Central memory CD4-positive, alpha-beta T cell (primary cell): ENCODE measurements at places on chromosomes 1 and 21.

DNA sequence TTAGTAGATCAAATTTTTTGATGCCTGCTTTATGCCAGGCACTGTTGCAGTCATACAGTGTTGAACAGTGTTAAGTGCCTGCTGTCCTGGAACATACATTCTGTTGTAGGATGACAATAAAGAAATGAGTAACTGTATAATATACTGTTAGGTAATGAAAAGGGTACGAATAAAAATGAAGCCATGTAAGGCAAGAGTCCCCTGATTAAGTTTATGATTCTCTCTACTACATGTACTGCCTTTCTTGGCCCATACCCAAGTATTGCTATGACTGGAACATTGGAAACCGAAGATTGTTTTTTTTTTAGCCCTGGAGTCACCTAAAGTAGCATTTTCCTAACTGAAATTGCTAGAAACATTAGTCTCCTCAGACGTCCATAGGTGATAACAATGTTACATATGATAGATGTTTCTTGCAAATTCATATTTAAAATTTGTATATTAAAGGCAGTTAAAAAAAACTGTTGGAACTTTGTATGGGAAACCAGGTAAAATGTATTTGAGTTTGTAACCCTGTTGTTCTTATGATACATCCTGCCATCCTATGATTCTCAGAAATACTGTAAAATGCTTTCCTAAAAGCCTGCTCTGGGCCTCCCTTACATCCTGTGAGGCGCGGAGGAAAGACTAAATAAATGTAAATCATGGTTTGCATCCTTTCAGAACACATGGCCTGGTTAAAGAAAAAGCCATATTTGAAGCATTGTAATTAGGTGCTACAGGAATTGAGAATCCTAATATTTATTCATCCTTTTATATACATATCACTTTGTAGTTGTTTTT is 5.8 kb downstream of the ATP5PB start:
- no peak for DNase-seq

DNA sequence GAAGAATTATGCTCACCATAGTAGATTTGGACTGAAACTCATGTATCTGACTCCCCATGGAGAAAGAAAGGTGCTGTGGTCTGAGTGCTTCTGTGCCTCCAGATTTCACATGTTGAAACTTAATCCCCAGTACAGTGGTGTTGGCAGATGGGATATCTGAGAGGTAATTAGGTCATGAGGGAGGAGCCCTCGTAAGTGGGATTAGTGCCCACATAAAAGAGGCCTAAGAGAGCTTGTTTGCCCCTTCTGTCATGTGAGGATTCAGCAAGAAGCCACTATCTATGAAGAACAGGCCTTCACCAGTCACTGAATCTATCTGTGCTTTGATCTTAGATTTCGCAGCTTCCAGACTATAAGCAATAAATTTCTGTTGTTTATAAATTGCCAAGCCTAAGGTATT is 150.1 kb downstream of the PLPP3 start:
- DNase-seq, result no peak

GRCh38 chr1:93448983-93449804 is 1.3 kb downstream of the FNBP1L start:
- DNase-seq, result no peak

- DNase-seq, result no peak
Measured at GRCh38 chr21:45600248-45600647, 43.3 kb upstream of the PCBP3 start.

DNA sequence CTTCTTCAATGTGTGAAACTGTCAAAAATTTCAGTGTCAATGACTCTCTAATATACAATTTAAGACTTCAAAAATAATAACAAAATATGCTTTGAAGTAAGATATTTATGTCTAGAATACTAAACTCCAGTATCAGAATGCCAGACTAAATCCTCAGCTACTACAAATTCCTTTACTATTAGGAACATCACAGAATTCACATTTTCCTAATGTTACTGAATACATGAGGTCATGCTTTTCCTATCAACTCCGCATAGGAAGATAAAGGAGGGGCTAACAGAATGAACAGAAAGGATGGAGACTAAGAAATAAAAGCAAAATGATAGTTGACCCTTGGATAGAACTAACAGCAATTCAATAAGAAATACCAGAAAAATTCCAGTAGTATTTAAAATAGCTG is 292.7 kb downstream of the SDCCAG8 start:
- DNase-seq, result no peak

DNA sequence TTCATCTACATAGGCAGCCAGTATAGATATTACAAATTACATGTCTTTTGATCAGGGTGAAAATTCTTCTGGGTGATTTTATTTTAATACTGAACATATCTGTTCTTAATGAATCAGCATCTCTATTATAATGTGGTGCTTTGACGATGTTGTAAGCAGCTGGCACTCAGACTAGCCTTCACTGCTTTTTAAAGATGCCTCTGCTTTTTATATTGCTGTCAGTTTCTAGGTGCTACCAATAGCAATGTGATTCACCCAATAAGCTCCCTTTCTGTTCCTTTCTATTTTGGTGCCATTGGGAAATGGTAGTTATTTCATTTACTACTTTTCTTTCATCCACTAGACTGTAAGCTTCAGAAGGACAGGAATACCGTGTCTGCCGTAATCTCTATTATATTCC is 11.1 kb upstream of the ANGPTL1 start:
- DNase-seq, result no peak

GRCh38 chr21:27813750-27814149 is 846.9 kb upstream of the ADAMTS5 start:
- no peak for DNase-seq

DNA sequence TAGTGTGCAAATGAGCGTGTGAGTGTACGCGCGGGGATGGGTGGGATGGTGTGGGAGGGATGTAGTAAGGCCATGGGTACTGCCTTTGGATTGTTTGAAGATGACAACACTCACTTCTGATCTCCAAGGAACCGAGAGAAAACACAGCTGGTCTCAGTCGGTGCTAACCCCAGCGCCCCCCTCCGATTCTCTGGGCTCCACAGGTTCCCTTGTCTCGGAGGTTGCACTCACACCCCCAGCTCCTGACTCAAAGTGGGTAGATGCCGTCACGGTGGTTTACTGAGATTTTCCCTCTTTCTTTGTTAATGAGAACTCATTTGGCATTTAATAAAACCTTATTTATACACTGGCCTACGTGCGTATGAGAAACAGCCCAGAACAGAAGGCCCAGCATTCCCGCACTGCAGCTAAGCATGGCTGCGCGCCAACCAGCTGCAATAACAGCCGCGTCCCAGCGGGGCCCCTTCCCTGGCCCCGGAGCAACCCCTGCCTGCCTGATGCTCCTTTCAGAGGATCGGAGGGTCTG is 25.8 kb downstream of the ABCA4 start:
- no peak for DNase-seq

GRCh38 chr1:246267896-246268295 is 239.2 kb downstream of the SMYD3 start:
- no peak for DNase-seq

DNA sequence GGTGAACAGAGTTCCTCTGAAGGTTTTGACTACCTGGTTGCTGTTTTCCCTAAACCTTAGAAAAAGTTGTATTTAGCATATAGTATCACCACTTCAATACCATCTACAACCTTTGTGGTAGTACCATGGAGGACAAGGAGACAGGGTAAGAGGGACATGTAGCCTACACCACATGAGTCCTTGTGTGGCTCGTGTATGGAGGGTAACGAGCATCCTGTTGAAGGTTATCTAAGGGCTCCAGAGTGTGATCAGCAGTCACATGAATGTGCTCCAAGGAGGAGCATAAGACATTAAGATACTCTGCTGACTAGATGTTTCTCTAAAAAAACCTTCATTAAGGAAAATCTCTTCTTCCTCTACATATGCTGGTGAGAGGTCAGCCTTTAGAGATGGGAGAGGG is 67.3 kb downstream of the VCAM1 start:
- no peak for DNase-seq

DNA sequence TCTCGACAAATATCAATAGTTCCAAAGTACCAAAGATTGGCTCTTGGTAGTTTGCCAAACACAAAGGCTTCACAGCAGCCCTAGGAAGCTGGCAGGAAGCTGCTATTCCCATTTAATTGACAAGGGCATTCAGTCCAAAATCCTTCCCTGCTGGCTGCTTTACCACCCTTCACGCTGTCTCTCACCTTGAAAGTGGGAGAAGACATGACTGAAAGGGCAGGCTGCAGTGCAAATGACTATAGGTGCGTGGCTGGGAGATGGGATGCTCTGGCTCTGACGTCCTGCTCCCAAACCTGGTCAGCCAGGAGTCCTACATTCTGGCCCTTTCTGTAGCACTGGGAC is 3.8 kb upstream of the CSF1 start:
- no peak for DNase-seq

DNA sequence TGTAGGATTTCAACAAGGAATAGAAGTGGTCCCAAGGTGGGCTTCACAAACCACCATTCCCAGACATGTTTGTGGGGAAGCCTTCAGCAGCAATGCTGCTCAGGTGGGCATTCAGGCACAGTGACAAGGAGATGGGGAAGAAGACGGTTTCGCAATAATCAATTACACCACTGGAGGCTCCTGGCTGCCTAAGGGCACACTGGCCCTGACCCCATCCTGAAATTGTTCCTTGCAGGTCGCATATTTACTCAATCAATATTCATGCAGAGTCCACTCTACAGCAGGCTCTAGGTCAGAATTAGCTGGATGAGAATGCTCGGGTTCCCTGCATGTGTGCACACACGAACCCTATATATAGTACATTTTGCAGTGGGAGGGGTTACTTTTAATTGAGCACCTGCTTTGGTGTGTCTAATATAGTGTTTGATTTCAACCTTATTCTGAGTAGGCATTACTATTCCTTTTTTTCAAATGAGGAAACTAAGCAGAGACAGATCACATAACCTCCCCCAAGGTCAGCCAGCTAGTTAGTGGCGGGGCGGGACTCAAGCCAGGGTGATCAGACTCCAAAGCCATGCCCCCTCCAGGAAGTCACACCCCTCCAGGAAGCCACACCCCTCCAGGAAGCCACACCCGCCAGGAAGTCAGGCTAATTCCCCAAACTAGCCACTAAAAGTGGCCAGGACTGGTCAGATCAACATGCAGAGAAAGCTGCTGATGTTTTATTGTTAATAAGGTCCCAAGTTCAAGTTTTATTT is 106.5 kb downstream of the HLCS start:
- no peak for DNase-seq

GRCh38 chr1:162697140-162697895 is 65.1 kb downstream of the DDR2 start:
- DNase-seq, result no peak

DNA sequence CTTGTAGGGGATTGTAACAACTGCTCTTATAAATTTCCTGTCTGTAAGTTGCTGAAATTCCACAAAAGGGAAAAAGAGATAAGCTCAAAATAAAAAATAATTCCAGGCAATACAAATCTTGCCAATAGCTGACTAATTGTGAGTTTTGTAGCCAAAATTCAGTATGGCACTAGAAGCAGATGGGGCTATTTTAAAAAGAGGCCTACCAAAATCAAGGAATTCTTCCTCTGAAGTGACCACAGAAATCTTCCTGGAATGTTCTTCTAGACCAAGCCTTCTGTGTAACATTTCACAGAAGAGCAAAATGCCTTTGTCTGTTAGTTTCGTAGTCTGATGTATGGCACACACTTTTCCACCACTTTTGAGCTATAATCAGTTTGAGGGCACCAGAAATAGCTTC is 127.6 kb downstream of the CYYR1 start:
- no peak for DNase-seq

DNA sequence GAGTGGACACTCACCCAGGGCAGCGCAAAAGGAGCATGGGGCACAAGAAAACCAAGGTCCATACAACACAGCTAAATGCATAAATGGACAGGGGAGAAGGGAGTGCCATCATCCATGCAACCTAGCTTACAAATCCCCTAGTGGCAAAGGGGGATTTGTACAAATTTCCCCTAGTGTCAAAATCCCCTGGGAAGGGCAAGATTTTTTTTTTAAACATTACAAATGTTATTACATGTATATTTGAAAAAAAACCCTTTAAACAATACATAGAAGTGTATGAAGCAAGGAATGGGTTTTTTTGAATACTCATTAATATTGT is 89.6 kb upstream of the IVNS1ABP start:
- no peak for DNase-seq

DNA sequence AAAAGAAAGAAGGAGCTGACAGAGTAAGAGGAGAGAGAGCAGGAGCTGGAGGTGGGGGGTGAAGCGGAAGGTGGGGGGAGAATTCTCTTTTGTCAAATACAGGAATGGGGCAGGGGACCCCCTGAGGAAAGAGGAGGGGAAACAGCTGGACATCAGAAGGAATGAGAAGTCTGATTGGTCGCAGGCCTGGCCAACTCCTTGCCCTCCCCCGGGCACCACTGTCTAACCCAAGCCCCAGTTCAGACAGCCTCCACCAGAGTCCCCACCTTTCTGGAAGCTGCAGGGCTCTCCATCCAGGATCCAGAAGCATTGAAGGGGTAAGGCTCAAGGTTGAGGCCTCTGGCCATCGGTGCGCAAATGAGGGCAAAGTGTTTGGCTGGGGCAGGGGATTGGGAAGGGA is at the start of gene OPTC:
TSS of gene OPTC (plus strand) at position 253 of the 400 bp plus-strand sequence. CDS start 1,853 bp downstream, outside the sequence.
- DNase-seq, result no peak

GRCh38 chr1:204462229-204462561 is 32.4 kb downstream of the PIK3C2B start:
- DNase-seq, result no peak

- no peak for DNase-seq
Measured at GRCh38 chr1:180234369-180235076, 4.5 kb downstream of the LHX4 start.

GRCh38 chr1:178645808-178646200 is 79.2 kb upstream of the RALGPS2 start:
- no peak for DNase-seq

- no peak for DNase-seq
Measured at GRCh38 chr1:243903041-243903440, 53.0 kb upstream of the AKT3 start.

DNA sequence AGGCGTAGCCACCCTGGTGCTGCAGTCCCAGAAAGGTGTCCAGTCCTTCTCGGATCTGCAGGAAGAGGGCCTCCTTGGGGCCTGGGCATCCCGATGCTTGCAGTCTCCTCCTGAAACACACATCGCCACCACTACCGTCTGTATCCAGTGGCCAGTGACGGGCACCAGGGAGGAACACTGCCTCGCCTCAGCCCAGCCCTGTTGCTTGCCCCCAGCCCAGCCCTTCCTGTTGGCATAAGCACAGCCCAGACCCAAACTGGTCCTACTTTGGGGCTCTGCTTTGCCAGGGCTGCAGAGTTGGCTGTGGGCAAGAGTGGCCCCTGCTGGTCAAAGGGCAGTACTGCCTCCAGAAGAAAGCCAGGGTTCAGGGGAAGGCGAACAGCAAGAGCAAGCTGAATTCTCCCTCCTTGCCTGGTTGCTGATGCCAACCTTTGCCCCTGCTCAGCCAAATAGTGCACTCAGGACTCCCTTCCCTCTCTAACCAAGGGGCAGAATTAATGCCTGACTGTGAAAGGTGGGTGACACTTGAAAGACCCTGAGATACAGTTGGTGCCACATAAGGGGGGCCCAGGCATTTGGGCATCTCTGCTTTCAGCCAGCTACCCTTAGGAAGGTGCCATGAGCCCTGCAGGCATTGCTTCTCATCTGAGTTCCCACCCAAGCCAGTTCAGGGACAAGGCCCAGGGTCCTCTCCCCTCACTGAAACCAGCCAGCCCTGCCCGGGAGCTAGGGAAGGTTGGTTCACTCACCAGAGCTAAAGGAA is 11.1 kb upstream of the ARHGEF2 start:
- DNase-seq, result peak; percentile 75
